ENCODE measurements at places on chromosomes 2 and 18.

DNA sequence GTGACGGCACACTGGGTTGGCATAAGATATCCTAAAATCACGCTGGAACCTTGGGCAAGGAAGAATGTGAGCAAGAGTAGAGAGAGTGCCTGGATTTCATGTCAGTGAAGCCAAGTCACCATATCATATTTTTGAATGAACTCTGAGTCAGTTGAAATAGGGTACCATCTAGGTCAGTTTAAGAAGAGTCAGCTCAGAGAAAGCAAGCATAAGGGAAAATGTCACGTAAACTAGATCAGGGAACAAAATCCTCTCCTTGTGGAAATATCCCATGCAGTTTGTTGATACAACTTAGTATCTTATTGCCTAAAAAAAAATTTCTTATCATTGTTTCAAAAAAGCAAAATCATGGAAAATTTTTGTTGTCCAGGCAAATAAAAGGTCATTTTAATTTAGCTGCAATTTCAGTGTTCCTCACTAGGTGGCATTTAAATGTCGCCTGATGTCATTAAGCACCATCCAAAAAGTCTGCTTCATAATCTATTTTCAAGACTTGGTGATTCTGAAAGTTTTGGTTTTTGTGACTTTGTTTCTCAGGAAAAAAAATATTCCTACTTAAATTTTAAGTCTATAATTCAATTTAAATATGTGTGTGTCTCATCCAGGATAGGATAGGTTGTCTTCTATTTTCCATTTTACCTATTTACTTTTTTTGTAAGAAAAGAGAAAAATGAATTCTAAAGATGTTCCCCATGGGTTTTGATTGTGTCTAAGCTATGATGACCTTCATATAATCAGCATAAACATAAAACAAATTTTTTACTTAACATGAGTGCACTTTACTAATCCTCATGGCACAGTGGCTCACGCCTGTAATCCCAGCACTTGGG, 19.6 kb downstream of the RSAD2 start:
- no peak for DNase-seq

- no peak for DNase-seq
These were observed 23.3 kb downstream of the ERCC3 start for GRCh38 chr2:127270663-127271062.

GRCh38 chr18:49031511-49032188, 80.9 kb upstream of the SMAD7 start:
- DNase-seq, result no peak

DNA sequence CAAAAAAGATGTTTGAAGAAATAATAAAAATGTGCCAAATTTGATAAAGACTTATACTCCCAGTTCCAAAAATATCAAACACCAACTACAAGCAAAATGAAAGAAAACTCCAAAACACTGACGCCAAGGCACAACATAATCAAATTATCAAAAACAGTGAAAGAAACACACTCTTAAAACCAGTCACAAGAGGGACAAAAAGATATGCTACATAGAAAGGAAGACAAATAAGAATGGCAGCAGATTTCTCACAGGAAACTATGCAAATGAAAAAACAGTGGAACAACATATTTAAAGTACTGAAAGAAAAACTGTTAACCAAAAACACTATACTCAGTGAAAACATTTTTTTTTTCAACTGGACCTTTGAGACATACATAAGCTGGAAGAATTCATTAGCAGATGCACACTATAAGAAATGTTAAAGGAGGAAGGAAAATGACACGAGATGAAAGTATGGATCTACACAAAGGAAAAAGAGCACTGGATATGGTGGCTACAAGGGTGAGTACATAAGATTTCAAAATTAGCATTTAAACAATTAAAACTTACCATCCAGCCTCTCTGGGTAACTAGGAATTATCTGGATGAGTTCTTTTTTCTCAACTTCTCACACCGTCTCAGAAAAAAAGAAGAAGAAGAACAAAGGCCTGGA, 94.0 kb upstream of the ACVR1C start:
- no peak for DNase-seq

DNA sequence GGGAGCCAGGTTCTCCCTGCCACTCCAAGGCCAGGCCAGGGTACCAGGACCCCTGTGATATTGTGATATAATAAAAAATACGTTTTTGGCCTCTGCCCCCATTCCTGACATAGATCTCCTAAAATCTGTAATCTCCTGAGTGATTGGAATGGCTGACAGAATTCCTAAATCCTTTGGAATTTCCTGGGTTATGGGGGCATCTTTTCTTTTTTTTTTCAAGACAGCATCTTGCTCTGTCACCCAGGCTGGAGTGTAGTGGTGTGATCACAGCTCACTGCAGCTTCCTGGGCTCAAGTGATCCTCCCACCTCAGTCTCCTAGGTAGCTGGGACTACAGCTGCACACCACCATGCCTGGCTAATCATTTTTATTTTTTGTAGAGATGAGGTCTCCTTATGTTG, 26.2 kb upstream of the TUBB6 start:
- DNase-seq, result no peak

Measured in activated CD8-positive, alpha-beta memory T cell treated with anti-CD3 and anti-CD28 coated beads for 48 hours (primary cell).